ENCODE measurements at places on chromosomes 1 and 21.
A peak's percentile ranks its signal among the peaks of the same experiment; 100 is the strongest.

DNA sequence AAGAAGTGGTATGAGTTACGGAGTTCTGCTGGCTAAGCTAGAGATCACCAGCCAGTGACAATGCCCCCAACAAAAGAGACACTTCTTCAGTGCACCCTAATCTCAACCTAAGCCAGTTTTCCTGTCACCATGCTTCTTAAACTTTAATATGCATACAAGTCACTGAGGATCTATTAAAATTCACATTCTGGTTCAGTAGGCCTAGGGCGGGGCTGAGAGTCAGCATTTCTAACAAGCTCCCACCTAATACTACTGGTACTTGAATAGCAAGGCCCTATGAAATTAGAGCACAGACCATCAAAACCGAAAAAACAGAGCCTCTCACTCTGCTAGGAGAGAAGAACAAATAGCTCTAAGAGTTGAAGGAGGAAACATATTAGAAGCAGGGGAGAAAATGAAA, 7.9 kb downstream of the PSMB4 start:
- DNase-seq: no peak

DNA sequence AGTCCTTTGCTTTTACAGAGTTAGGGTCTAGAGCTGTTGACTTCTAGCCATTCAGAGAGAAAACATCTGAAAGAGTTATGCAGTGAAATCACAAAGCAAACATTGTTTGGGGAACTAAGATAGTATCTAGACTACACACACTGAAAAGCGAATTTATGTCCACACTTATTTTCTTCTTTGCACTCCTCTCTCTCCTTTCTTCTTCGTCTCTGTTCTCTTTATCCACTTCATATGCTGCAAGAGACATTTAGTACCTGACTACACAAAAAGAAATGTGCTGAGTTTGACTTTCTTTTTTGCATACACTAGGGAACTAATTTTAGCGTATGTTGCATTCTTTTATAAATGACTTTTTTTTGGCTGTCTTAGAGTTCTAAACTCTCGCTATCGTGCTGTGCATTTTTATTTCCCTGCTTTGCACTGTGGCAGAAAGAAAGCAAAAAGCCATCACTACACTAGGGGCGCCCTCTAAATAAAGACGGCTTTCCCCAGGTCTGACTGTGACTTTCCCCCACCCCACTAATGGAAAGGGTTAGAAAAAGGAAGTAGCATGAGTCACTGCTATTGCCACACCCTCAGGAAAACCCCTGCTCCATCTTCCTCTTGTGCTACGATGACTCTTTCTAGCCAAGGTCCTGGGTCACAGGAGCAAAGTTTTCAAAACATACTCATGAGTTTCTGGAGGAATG, 65.7 kb downstream of the MAP3K7CL start:
- peak; percentile 33 for DNase-seq

DNA sequence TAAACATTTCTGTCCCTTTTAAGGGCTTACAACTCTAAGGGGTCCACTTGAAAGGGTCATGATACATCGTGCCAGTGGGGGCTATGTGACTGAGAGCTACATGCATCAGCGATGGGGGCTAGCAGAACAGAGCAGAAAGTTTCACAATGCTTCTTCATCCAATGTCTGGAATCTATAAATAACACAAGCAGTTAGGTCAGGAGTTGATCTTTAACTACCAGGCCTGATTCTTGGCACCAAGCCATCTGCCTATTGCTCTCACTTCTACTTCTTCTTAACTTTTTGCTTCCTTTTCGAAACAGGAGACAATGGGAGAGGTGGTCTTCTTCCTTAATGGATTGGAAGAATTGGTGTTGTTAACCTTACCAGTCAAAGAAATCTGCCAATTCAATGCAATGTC, 410.0 kb downstream of the TGFB2 start:
- DNase-seq: no peak

DNA sequence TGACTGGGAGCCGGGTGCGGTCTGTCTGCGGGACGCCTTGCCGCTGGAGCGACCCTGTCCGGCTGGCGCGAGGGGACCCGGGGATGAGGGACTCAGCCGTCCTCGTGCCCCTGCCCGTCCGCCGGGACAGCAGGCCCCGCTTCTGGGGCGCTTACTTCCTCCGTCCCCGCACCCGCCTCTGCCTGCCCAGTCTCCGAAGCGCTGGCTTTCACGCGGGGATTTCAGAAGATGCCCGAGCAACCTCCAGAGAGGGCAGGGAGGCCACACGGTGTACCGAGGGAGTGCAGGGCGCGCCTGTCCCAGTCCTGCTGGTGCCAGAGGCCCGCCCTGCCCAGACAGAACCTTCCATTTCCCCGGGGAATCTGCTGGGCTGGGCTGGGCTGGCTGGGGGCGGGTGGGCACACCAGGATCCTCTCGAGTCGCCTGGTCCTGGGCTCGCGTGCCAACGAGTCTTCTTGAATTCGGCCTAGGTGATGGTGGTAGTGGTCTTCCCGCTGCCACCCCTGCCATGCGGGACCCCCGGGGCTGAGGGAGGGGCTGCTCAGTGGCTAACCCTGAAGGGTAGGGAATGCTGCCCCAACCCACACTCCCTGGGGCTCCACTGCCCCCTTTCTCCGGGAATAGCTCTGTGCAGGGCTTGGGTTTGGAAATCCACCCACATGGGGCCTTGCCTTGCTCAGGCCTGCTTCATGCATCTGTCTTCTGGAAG, 2.5 kb upstream of the TRPM2 start:
- DNase-seq: no peak

DNA sequence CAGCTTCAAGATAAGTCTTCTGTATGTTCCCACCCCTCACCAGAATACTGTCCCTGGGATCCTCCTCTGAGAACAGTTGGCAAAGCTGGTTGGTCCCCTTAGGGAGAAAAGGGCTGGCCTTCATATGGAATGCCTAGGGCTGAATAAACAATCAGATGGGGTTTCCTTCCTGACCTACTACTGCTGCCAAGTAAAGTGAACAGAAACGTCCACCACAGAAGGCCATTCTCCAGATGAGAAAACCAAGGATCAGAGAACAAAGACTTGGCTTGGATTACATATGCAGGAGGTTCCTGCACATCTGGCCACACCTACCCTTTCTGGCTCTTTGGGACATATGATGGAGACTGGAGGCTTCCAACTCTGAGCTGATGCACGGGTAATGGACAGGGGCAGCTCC, 194.5 kb downstream of the HIVEP3 start:
- no peak for DNase-seq

GRCh38 chr1:236394879-236395229, 768 bp downstream of the EDARADD start:
- no peak for DNase-seq

GRCh38 chr1:223462047-223462630, 68.9 kb downstream of the CCDC185 start:
- DNase-seq: no peak

DNA sequence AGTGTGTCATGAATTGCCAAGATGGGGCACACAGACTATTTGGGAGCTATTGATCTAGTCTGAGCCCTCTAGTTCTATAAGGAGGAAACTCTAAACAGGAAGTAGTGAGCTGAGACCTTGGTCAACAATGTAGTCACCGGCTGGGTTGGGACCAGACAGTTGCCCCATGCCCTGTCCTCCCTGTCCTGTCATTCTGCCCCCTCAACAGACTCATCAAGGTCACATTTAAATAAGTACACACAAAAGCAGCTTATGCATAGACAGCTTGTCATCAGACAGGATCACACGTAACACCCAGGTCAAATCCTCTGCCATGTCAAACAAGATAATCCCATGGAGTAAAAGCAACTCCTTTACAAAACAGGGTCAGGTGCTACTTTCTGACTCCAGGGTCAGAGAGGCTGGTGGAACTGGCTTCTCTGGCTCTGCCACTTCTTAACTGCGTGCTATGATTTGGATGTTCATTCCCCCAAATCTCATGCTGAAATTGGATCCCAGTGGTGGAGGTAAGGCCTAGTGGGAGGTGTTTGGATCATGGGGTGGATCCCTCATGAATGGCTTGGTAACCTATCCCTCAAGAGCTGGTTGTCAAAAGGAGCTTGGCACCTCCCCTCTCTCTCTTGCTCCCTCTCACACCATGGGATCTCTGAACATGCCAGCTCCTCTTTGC, 128.9 kb downstream of the HIVEP3 start:
- no peak for DNase-seq

Measured in activated CD4-positive, CD25-positive, alpha-beta regulatory T cell (primary cell).